AG08396 (cell line): ENCODE measurements at places on chromosomes 12 and 14.

DNA sequence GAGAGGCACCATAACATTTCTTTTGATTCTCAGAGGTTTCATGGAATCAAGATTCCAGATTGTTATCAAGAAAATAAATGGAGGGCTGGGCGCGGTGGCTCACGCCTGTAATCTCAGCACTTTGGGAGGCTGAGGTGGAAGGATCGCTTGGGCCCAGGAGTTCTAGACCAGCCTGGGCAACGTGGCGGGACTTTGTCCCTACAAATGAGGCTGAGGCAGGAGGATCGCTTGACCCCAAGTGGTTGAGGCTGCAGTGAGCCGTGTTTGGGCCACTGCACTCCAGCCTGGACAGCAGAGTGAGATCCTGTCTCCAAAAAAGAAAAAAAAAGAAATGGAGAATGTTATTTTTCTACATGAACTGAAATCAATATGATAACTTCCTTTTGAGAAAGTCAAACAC is 1.3 kb downstream of the SLC39A9 start:
- no peak for DNase-seq

- peak; percentile 80 for DNase-seq
Measured at GRCh38 chr14:20609215-20610001, 18.2 kb upstream of the RNASE12 start.

DNA sequence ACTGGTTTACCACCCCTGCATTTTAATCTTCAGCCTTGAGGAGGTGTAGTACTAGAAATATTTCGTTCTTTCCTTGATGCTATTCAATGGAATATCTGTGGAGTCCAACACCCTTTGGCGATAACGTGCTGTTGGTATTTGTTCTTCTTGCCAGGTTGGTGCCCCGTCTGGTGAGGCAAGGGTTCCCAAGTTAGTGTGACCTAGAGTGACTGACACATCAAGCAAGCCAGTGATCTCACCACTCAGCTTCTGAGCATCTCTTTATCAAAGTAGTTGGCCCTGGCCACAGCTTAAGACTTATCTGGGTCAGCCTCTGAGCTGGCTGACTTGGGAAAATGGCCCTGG is 60.2 kb downstream of the PLXNC1 start:
- DNase-seq, result no peak

- peak; percentile 11 for DNase-seq
Measured at GRCh38 chr12:18864900-18865561, 127.1 kb downstream of the CAPZA3 start.

- DNase-seq, result no peak
Measured at GRCh38 chr14:93712838-93713724, 75.2 kb downstream of the PRIMA1 start.

DNA sequence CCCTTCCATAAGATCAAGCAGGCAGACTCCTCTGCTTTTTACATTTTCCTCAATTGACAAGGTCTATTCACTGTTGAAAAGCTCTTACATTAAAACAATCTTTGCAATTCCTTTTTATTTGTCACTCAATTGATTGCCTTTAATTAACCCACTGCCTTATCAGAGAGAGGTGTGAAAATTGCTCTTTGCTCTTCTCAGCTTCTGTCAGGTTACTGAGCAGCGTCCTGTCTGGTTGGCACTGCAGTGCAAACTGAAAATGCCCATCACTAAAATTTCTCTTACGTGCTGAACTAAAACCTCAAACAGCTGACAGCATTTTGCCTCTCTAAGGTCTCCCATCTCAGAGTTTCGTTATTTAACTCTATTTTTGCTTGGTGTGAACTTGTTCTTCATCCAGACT is 504.1 kb upstream of the ATXN7L3B start:
- no peak for DNase-seq

- DNase-seq, result peak; percentile 91
Measured at GRCh38 chr14:22536853-22537338, 52.1 kb downstream of the DAD1 start.

GRCh38 chr12:82596483-82596882 is 90.2 kb upstream of the TMTC2 start:
- DNase-seq, result no peak

DNA sequence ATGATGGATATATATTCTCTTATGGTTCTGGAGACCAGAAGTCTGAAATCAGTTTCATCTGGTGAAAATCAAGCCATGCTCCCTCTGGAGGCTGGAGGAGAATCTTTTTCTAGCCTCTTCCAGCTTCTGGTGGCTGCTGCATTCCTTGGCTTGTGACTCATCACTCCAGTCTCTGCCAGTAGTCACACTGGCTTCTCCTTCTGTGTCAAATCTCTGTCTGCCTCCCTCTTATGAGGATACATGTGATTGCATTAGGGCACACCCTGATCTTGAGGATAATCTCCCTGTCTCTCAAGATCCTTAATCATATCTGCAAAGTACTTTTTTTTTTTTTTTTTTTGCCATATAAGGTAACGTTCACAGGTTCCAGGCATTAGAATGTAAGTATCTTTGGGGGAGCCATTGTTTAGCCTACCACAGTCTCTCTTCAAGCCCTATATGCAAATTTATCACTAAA is 17.7 kb downstream of the DNAL1 start:
- peak; percentile 63 for DNase-seq

DNA sequence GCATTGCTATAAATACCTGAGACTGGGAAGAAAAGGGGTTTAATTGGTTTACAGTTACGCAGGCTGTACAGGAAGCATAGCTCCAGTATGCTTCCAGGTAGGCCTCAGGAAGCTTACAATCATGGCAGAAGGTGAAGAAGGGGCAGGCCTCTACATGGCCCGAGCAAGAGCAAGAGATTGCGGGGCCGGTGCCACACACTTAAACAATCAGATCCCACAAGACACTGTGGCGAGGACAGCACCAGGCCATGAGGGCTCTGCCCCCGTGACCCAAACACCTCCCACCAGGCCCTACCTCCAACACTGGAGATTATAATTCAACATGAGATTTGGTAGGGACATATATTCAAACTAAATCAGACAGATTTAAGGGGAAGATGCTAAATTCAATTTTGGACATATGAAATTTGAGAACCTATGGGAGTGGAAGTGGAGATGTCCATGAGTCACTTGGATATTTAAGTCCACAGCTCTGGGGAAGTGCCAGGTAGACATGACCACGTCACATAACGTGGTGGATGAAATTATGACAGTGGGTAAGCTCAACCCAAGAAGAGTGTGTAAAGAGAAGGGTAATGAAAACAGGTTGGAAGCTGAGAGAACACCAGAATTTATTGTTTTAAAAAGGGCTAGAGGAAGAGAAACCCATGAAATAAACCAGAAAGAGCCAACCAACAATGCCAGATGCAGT is 1.5 kb upstream of the LTA4H start:
- DNase-seq, result no peak

- DNase-seq, result no peak
Measured at GRCh38 chr14:33510063-33510481, 440.8 kb downstream of the EGLN3 start.

- no peak for DNase-seq
Measured at GRCh38 chr12:14577344-14577743, 9.7 kb upstream of the PLBD1 start.

DNA sequence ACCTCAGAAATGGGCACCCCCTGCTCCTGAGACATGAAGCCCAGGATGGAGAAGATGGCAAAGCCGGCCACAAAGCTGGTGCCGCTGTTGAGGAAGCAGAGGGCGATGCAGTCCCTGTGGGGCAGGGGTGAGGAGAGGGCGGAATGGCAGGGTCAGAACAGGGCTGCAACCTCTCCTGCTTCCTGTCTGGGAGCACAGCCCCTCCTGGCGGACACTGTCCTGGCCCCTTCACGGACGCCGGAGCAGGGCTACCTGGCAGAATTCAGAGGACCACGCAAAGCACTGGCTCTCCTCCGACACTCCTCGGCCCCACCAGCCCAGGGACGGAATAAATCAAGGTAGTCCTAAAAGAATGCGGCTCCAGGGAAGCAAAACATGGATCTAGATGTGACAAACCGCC is 12.4 kb upstream of the SLC6A12 start:
- no peak for DNase-seq
